GM23248 (cell line): ENCODE measurements at places on chromosomes 3 and 15.
A peak's percentile ranks its signal among the peaks of the same experiment; 100 is the strongest.

GRCh38 chr3:30962084-30962483 is 67.6 kb upstream of the GADL1 start:
- DNase-seq = peak; percentile 21

DNA sequence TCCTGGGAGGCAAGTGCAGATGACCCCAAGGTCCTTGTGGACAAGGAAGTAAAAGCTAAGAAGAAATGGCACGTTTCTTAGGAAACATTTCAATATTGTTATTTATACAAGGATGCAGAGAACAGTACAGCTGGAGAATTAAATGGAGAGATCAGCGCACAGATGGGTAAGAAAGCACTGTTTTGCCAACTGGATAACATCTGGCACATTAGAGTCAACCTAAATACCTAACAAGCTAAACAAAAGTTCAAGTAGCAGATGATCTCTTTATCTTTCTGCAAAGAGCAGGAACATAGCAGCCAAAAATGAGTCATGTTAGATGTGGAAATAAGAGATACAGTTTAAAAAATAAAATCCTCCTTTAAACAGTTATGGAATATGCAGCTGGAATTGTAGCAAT is 15.7 kb upstream of the DPPA4 start:
- DNase-seq = no peak

GRCh38 chr3:159662549-159662948 is 326.1 kb upstream of the IL12A start:
- no peak for DNase-seq

DNA sequence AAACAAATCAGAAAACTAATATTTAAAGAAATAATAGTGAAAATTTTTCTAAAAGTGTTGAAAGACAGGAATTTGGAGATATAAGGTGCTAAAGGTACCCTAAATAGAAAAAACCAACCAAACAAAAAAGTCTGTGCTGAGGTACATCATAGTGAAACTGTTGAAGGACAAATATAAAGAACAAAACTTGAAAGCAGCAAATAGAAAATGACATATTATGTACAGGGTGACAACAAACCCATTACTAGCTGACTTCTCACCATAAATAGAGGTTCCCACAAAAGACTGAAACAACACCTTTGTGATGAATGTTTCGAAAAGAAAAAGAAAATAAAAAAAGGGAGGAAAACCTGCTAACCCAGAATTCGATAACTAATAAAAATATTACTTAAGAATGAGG is 502.5 kb upstream of the NECTIN3 start:
- DNase-seq = no peak

GRCh38 chr15:50262533-50262932 is 3.0 kb downstream of the HDC start:
- DNase-seq = no peak

- DNase-seq = no peak
Observed at GRCh38 chr3:151879679-151880415, 6.4 kb downstream of the SUCNR1 start.

GRCh38 chr3:109346770-109347295 is 9.5 kb upstream of the DPPA4 start:
- no peak for DNase-seq

DNA sequence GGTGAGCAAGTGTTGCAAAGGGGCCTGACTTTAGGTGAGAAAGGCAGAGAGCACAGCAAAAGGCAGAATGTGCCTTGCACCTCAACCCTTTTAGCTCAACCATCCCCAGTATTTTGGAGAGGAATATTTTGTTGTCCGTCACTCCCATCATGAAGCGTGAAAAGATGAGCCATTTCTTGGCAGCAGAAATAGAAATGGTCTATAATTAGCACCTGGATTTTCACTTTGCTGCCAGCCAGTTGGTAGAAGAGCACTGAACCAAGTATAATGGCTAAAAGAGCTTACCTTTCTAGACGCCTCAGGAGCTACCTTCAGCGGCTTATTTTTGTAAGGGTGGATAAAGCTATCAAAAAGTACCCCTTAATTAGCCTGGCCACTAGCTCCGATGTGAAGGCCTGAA is 406.7 kb downstream of the OCA2 start:
- no peak for DNase-seq

GRCh38 chr3:158532099-158532734 is 38.8 kb upstream of the MLF1 start:
- peak; percentile 67 for DNase-seq

DNA sequence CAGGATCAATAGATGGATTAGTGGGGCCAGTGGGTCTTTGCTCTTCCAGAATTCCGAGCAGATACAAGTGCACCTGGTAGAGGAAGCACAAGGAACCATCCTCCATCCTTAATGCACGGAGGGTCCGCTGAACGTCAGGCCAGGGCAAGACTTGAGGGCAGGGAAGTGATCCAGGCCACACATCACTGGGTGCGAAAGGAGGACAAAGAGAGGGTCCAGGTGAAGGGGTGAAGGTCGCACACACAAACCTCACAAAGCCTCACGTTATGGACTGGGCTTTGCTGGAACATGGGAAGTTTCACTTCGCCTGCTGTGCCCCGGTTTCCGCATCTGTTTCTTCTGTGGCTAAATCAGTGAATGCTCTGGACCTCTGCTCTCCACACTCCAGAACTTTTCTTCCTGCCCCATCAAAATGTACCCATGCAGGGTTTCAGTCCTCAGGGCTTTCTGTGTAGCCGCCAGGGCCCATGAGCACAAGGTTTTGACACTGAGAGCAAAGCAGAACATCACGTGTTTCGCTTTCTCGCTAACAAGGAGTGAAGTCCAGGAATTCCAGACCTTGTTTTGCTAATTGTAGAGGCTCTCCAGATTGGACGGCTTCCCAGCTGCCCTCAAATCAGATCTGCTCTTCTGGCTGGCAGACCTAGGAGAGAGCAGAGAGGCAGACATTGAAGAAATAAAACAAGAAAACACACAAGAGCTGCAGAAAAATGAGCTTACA is 56.3 kb downstream of the KLF15 start:
- DNase-seq = no peak

- DNase-seq = no peak
Observed at GRCh38 chr3:38611866-38612265, 37.6 kb downstream of the SCN5A start.

DNA sequence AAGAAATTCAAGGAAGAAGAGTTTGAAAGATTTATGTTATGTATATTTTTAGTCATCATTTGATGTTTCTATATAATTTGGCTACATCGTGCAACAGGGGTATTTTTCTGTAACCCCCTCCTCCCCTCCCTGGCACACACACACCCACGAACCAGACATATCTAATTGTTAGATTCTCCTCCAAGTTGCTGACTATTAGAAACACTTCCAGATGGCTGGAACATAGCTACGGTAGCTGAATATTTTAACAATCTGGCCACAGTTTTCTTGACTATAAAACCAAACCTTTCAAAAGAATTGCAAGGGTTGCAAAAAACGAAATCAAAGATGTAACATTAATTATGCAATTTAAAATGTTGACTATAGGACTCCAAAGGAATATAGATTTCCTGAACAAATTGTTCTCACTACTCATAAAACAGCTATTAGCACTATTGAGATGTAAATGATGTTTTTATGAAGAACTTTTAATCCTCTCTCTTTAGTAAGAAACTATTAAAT is 154.4 kb downstream of the CHL1 start:
- DNase-seq = no peak

- no peak for DNase-seq
Observed at GRCh38 chr3:25510797-25511196, 82.7 kb downstream of the RARB start.

DNA sequence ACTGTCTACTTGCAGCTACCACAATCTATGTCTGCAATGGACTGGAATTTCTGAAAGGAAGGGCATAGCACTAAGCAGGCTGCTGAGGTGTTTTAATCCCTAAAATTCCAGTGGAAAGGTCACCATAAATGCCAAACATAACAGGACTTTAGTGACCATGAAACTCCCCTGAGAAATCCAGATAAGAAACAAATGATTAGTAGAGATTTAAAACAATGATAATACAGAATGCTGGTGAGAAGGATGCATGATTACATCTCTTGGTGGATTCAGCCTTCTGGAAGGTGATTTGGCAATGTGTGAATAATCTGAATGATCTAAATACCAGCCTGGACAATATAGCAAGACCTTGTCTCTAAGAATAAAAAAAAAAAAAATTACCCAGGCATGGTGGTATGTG is 475.0 kb upstream of the CBLB start:
- no peak for DNase-seq

GRCh38 chr15:81450721-81451120 is 76.7 kb upstream of the TMC3 start:
- no peak for DNase-seq

GRCh38 chr15:60703207-60703933 is 224.4 kb upstream of the ICE2 start:
- DNase-seq = no peak

DNA sequence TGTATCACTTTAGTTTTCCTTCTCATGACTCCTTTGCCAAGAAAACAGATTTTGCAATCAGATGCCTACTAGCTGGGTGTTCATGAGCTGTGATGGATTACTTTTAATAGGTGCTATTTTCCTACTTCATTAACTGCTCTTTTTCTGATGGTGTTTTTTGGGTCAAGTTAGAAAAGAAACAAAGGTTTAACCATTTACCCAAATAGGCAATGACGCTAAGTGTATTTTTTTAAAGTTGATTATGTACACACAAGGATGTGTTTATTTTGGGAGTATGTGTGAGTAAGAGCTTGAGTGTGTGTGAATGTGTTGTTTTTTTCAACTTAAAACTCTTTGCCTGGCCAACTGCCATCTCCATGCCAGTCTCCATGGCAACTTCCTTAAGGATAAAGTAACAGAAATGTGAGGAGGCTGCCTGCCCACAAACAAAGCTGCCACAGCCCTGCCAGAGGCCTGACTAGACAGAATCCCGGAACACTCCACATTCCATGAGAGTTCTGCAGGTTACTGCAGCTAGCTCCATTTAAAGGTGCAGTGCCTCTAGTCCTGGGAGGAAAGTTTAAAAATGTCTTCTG is 215.6 kb upstream of the RBMS3 start:
- DNase-seq = peak; percentile 98

DNA sequence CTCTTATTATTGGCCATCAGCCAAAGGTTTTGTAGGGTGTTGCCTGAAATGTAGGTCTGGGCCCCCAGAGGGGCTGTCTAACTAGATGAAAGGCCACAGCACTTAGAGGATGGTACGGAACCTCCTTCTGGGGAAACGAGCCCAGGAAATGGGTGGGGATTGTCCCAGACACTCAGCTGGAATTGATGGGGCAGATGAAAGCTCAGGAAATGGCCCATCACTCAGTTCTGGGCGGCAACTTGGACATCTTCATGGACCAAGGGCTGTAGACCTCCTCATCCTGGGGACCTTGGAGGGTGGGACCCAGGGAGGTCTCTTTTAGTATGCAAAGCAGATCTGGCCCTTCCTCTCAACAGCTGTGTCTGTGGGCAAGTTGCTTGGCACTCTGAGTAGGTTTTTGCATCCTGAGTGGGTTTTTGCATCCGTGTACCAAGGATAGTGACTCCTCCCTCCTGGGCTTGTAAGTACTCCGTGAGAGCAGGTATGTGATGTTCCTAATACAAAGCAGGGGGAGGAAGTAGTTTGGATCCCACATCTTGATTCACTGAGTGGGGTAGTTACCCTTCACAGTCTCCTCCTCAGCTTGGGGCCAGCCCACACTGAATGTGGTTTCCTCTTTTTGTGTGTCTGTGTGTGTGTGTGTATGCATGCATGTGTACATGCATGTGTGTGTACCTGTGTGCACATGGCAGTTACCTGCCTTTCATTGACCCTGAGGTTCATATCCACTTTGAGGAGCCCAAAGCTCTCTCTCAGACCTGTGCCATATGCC is 292.0 kb downstream of the RPLP1 start:
- DNase-seq = no peak

DNA sequence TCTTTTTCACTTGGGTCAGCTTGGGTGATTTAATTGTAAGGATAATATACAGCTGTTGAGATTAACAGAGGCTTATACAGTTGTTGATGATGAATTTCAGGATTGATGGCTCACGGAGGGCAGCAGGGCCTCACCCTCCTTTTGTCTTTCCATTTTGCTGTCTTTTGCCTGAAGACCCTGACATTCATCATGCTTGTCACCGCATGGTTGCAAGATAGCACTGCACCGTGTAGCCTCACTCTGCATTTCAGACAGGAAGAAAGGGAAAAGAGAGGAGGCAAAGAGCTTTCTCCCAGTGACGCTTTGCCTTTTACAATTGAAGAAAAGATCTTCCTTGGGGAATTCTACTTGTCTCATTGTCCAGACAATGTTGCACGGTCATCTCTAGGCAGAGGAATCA is 115.1 kb downstream of the TPRG1 start:
- no peak for DNase-seq

- peak; percentile 65 for DNase-seq
Observed at GRCh38 chr3:154931484-154931883, 148.6 kb upstream of the MME start.

GRCh38 chr15:47720555-47720954 is 3.2 kb downstream of the SEMA6D start:
- DNase-seq = peak; percentile 21

GRCh38 chr15:66145726-66146182 is 107.8 kb downstream of the MEGF11 start:
- DNase-seq = no peak

DNA sequence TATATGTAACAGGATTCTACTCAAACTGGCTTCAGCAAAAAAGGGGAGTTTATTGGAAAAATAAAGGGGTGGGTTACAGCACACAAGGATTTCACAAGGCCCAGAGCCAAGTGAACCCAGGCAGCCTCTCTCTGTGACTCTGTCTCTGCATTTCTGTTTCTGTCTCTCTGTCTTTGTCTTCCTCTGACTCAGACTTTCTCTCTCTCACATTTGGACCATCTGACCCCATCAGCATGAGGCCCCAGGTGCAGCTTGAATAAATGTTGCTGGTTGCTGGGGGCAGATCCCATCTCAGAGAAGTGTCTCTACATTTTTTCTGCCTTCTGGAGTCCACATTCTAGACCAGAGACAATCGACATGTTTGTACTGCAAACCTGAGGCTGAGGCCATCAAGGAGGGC is 45.0 kb downstream of the RPLP1 start:
- DNase-seq = no peak

- DNase-seq = no peak
Observed at GRCh38 chr3:139897759-139898158, 37.2 kb upstream of the CLSTN2 start.

GRCh38 chr15:51982770-51983103 is 11.2 kb upstream of the LEO1 start:
- peak; percentile 16 for DNase-seq

DNA sequence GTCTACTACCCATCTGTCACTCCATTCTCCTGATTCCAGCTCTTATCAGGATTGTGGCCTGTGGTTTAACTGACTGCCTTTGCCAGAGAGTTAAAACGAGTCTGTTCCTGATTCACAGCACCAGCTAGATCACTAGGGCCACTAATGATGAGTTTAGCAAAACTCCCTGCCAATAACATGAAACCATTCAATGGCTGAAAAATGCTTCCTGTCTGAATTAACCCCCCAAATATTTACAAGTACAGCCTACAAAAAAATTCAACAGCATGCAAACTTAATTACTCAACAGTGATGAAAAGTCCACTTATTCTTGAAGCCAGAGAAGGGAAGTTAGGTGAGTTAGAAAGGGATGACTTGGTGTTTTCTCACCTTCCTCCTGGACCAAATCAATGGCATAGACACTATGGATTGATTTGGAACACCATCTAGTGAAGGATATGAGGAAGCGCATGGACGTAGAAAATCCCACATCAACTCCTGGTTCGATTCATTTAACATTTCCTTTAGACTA is 141.4 kb downstream of the TGFBR2 start:
- peak; percentile 79 for DNase-seq
